T-helper 17 cell (primary cell): ENCODE measurements at places on chromosomes 7 and 10. TPM values are rescaled to one million over a fixed set of nuclear protein-coding genes. Genes with fewer than 3 reads are reported as not detected.

Gene AKR1C8
- total RNA-seq = 0.87 TPM

Gene ZNF722
- total RNA-seq = not detected

Gene MMS19
- total RNA-seq = 71.2 TPM

Gene LOXL4
- total RNA-seq = not detected

Gene HHEX
- 3.9 TPM for total RNA-seq

- peaks cover 23% of the 10 kb centered on the region for H3K4me1 ChIP-seq
- H3K36me3 ChIP-seq = peaks cover 9% of the 10 kb centered on the region
- H3K27me3 ChIP-seq = no peaks in the 10 kb centered on the region
- H3K27ac ChIP-seq = no peak overlapping the region
- H3K4me3 ChIP-seq = no peak overlapping the region
These were observed 43.5 kb downstream of the ST8SIA6 start for GRCh38 chr10:17410907-17411306.

GRCh38 chr10:119602241-119603095, 5.7 kb upstream of the TIAL1 start:
- DNase-seq = no peak
- no peak overlapping the region for H3K4me3 ChIP-seq
- no peaks in the 10 kb centered on the region for H3K36me3 ChIP-seq
- H3K27ac ChIP-seq = no peak overlapping the region

DNA sequence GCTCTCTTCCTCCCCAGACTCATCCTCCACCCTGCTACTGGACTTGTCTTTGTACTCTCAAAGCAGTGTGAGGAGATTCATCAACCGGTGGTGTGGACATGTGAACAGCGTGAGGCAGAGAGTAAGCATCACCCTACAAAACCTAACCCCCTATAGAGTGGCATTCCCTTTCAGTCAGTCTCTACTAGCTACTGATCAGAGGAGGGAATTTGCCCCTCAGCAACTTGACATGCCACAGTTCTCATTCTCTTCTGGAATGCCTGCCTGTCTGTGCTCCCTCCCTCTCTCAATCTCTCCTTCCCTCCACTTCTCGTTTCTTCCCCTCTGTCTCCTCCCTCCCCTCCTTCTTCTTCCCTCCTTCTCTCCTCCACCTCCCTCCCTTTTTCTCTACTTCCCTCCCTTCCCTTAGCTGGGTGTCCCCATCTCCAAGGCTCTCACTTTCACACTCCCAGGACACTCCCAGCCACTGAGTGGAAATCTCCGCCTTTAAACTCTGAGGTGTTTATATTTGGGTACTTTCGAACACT, 24.6 kb downstream of the H2AZ2 start:
- no peaks in the 10 kb centered on the region for H3K27me3 ChIP-seq
- H3K4me3 ChIP-seq = peak overlapping the region; percentile 63
- DNase-seq = no peak
- peaks cover 26% of the 10 kb centered on the region for H3K4me1 ChIP-seq
- H3K36me3 ChIP-seq = peaks cover 4% of the 10 kb centered on the region
- peak overlapping the region; percentile 83 for H3K27ac ChIP-seq

DNA sequence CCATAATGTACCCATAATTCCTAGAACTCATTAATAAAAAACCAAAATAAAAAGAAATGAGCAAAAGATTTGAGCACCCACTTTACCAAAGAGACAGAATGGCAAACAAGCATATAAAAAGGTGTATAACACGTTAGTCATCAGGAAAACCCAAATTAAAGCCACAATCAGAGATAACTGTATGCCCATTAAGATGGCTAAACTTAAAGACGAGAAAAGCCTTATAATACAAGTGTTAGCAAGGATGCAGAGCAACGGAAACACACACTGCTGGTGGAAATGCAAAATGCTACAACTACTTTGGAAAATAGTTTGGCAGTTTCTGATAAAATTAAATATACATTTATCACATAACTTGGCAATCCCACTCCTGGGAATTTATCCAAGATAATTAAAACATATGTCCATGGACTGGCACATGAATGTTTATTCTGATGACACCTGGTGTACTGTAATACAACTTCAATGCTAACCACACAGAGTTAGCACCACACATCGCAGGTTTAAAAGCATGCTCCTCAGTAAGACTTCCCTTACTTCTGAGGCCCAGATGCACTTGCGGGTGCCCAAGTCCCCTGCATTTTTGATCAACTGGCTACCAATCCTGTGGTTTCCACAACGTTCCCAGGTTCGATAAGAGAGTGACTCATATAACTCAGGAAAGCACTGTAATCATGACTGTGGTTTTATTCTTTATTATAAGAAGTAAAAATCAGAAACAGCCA, 158.6 kb downstream of the SNX13 start:
- H3K4me3 ChIP-seq = no peak overlapping the region
- DNase-seq = no peak
- H3K4me1 ChIP-seq = no peaks in the 10 kb centered on the region
- H3K27me3 ChIP-seq = no peaks in the 10 kb centered on the region

- peaks cover 3% of the 10 kb centered on the region for H3K4me1 ChIP-seq
- H3K27ac ChIP-seq = peak overlapping the region; percentile 2
- H3K4me3 ChIP-seq = no peak overlapping the region
- H3K27me3 ChIP-seq = no peaks in the 10 kb centered on the region
- no peak for DNase-seq
These were observed 162.6 kb upstream of the GDF10 start for GRCh38 chr10:47137311-47137851.

DNA sequence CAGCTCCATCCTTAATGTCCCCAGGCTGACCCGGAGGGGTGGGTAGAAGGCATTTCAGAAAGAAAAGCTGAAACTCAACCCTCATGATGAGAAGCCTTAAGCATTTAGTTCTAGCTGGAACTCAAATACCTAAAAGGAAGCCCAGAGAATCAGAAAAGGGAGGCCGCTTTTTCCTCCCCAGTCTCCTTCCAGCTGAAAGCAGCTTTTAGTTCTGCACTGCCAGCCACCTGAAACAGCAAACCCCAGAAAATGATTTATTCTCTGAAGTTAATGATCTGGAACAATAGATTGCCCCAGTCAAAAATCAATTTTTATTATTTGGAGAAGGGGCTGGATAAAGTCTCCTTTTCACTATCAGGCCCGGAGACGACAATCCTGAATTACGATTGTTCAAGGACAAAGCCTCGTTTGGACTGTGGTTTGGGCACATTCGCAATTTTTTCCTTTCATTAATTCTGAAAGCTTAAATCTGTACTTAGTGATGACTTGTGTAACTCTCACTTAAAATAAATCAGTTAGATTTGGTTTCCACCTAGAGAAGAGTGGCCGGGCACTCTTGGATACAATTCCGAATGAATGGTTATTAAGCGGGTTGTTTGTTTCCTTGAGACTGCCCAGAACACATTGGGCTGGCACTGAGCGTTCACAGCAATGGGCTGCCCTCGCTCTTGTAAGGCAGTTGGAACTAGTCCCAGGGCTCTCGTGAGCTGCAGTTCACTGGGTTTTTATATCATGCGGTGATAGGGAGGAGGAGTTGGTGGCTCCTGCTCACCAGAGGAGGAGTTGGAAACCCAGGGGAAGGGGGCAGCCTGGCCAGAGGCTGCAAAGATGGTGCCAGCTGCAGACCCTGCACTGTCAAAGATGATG, 262.2 kb downstream of the CCSER2 start:
- no peak overlapping the region for H3K4me3 ChIP-seq
- H3K27me3 ChIP-seq = peaks cover 68% of the 10 kb centered on the region
- H3K27ac ChIP-seq = no peak overlapping the region
- peaks cover 2% of the 10 kb centered on the region for H3K4me1 ChIP-seq

- no peaks in the 10 kb centered on the region for H3K27me3 ChIP-seq
- H3K4me3 ChIP-seq = no peak overlapping the region
- H3K4me1 ChIP-seq = no peaks in the 10 kb centered on the region
- H3K27ac ChIP-seq = no peak overlapping the region
- no peak for DNase-seq
- H3K36me3 ChIP-seq = no peaks in the 10 kb centered on the region
These were observed 1197.7 kb upstream of the LRRN3 start for GRCh38 chr7:109893231-109893630.
